NCI-H1105 (cell line): ENCODE measurements at places on chromosomes 4 and X.

- DNase-seq = no peak
Observed at GRCh38 chr4:156169011-156169410, 215.3 kb upstream of the CTSO start.

DNA sequence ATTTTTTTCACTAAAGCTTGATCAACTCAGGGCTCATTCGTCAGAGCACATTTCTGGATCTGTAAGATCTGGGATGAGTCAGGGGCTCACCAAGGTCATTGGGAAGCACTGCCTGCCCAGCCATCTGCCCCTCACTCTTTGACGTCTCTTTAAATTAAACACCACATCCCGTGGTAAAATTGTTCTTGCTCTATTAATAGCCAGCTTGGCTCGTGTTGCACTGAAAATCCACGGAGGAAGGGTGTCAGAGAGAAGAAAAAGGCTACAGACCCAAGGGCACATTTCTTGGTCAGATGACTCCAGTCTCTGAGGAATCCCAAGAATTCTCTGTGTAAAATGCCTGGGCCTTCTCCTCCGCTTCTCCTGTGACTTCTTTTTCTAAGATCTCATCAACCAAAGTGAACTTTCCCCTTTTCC lies 45.7 kb upstream of the GATB start:
- no peak for DNase-seq

DNA sequence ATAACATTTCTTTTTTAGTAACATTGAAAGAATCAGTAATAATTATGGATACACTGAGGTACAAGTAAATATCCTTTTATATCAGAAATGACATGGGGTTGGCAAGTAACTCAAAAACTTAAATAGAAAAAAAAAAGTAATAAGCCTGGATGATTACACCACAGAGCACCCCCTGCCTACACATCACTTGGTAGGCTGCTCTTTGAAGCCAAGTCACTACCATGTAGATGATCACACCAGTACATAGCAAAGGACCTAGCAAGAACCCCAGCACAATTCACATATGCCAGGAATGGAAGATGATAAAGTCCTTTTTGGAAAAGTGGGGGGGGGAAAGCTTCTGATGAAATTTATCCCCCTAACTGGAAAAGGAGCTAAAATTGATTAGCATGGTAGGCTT lies 56.9 kb downstream of the METTL14 start:
- DNase-seq = no peak

DNA sequence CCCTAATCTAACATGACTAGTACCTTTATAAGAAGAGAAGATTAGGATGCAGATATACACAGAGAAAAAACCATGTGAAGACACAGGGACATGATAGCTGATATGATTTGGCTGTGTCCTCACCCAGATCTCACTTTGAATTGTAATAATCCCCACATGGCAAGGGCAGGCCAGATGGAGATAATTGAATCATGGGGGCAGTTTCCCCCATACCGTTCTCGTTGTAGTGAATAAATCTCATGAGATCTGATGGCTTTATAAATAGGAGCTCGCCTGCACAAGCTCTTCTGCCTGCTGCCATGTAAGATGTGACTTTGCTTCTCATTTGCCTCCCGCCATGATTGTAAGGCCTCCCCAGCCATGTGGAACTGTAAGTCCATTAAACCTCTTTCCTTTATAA lies 364.3 kb downstream of the FBXW7 start:
- DNase-seq = no peak

GRCh38 chr4:15738877-15739276 lies 36.0 kb downstream of the BST1 start:
- DNase-seq = no peak

GRCh38 chrX:40383969-40384368 lies 196.8 kb upstream of the ATP6AP2 start:
- DNase-seq = no peak

- DNase-seq = no peak
Observed at GRCh38 chr4:79958466-79959264, 114.4 kb downstream of the ANTXR2 start.
